Stimulated activated CD4-positive, alpha-beta T cell treated with anti-CD3 and anti-CD28 coated beads, Interleukin-1b, Interleukin-23, amount 100 ng/mL, for 1 hour (primary cell): ENCODE measurements at places on chromosomes 12 and 14.
A peak's percentile ranks its signal among the peaks of the same experiment; 100 is the strongest.

GRCh38 chr12:50562520-50563433 lies 58.0 kb downstream of the DIP2B start:
- DNase-seq = no peak

DNA sequence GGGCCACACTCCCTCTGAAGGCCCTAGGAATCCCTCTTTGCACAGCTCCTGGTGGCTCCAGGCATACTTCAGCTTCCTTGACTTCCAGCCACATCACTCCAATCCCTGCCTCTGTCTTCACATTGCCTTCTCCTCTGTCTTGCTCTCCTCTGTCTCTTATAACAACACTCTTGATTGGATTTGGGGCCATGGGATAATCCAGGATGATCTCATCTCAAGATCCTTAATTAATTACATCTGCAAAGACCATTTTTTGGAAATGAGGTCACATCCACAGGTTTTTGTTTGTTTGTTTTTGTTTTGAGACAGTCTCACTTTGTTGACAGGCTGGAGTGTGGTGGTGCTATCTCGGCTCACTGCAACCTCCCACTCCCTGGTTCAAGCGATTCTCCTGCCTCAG lies 88.7 kb downstream of the TMTC1 start:
- DNase-seq = no peak

DNA sequence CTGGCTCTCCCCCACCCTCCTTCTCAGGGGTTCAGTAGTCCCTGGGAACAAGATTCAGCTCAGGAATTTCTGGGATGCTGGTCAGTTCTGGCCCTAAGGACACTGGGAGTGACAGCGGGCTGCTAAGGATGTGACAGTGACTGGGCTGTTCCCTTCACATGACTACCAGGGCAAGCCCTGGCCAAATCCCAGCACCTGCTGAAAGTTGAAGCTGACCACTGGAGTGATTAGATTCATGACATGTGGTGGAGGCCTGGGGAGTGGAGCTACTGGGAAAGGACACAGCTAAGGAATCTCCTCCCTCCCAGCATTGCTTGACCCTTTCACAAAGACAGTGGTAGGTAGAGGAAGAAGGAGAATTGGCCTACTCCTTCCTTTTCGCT lies 204.9 kb downstream of the DAD1 start:
- no peak for DNase-seq

DNA sequence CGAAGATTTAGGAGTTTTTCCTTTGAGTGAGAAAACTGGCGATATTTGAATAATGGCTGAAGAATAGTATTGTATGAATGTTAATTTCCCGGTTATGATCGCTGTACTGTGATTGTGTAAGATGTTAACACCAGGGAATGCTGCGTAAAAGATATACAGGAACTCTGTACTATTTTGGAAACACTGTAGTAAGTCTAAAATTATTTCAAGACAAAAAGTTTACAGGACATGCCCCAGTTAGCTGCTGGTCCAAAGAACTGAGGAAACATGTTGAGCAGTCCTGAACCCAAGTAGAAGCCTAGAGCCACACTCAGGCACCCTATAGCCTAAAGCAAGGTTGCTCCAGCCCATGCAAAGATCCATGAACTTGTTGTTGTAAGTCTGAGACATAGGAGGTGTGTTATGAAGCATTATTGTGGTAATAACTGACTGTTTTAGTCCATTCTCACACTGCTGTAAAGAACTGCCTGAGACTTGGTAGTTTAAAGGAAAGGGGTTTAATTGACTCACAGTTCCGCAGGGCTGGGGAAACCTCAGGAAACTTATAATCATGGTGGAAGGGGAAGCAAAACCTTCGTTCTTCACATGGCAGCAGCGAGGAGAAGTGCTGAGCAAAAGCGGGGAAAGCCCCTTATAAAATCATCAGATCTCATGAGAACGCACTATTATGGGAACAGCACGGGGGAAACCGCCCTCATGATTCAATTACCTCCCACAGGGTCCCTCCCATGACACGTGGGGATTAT lies 99.8 kb upstream of the RESF1 start:
- DNase-seq = no peak

- no peak for DNase-seq
Observed at GRCh38 chr14:105912641-105913180, 386.3 kb downstream of the TMEM121 start.

GRCh38 chr14:104982548-104983230 lies 2.9 kb upstream of the CLBA1 start:
- no peak for DNase-seq

GRCh38 chr12:51869496-51869865 lies 18.4 kb upstream of the ANKRD33 start:
- no peak for DNase-seq

DNA sequence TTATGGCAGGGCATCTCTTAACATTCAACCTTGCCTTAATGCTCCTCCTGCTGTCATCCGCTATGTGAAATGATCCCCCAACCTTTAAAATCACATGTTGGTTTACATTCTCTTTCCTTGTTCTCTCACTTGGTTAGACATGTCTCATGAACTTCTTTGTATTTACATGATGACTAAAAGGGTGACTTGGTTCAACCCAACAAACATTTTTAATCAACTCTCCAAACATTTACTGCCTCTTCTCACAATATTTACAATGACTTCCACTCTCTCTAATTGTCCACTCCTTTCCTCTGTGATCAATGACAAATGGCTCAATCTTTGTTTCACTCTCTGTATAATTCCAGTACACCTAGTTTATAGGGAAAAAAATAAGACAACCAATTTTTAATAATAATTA lies 506.1 kb downstream of the NELL2 start:
- DNase-seq = no peak

- DNase-seq = no peak
Observed at GRCh38 chr14:51996148-51996746, 6.9 kb downstream of the RTRAF start.

GRCh38 chr12:56118688-56119357 lies 757 bp downstream of the ZC3H10 start:
- no peak for DNase-seq

DNA sequence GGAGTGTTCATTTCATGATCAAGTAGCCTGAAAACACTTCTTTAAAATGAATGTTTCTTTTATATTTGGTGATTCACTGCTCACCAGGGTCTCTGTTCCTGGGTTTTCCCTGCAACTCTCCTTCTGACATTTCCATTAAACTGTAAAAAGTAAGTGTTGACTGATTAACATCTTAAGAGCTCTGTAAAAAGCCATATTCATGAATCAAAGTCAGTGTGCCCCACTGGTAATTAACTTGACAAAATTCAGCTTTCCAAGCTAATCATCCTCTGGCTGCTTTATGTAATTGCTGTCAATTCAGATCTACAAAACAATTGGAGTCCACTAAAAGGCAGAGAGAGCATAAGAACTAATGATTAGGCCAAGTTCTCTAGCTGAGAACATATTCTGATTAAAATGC lies 41.6 kb downstream of the CNTN1 start:
- DNase-seq = no peak

- DNase-seq = no peak
Observed at GRCh38 chr12:116325336-116325664, 47.8 kb upstream of the MED13L start.

- DNase-seq = no peak
Observed at GRCh38 chr12:127179176-127179575, 1087.8 kb upstream of the TMEM132C start.

DNA sequence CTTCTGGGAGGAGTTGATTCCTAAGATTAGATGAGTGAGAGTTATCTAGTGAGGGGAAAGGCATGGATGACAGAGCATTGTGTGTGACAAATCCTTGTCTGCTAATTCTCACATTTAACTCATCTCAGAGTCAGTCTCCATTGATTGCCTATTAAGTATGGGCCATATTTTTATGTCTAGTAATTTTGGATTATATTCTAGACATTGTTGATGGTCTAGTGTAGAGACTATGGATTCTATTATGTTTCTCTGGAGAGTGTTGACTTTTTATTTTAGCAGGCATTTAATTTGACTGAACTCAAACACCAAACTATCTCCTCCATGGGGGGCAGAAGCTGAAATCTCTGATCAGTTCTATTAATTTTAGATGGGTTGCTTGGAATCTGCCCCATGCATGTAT lies 114.4 kb downstream of the CACNA1C start:
- DNase-seq = no peak

DNA sequence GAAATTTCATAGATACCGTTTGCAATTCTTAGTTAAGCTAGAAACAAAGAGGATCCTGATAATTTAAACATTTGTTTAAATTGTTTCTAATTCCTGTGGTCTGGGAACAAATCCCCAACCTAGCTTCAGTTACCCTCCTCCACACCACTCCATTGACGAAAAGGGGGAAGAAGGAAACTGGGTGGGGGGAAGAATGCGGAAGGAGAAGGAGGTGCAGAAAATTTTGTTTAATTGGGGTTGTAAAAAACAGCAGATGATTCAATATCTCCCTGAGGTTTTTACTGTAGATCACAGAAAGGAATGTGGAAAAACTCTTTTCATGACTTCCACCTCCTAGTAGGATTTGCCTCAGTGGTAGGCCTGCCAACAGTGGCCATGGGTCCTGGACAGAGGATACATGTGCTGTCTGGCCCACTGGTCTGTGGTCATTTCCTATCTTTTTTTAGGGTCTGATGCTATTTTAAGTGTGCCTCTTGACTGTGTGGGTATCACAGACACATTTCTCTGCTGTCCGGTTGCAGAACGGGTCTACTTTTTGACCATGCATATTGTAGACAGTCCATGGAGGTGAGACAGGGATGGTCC lies 122.9 kb upstream of the PCED1B start:
- DNase-seq = no peak

DNA sequence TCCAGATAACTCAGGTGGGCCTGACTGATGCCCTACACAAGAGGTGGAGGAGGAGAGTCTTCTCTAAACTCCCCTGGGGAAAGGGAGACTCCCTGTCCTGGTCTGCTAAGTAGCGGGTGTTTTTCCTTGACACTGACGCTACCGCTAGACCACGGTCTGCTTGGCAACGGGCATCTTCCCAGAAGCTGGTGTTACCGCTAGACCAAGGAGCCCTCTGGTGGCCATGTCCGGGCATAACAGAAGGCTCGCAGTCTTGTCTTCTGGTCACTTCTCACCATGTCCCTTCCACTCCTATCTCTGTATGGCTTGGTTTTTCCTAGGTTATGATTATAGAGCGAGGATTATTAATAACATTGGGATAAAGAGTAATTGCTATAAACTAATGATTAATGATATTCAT lies 965.5 kb downstream of the TMEM121 start:
- no peak for DNase-seq

DNA sequence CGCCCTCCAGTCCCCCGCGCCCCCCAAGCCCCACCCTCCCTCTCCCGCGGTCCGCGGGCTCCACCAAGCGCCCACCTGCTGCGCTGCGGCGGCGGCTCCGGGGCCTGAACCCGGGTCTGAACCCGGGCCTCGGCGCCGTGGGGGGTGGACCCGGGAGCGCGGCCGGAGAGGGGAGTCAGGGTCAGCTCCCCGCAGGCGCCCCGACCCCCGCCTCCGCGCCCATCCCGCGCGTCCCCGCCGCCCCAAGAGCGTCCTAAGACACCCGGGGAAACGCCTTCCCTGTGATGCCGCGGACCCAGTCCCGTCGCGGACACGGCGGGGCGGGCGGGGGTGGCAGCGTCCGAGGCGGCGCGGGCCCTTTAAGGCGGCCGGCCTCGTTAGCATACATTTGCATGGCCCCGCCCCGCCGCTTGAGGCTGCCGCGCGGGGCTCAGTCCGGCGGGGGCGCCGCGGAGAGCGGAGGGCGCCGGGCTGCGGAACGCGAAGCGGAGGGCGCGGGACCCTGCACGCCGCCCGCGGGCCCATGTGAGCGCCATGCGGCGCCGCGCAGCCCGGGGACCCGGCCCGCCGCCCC lies at the start of gene MMP17:
Gene MMP17 (plus strand): TSS at position 433 of the 574 bp plus-strand sequence. CDS start 102 bp downstream, at position 535.
- no peak for DNase-seq

DNA sequence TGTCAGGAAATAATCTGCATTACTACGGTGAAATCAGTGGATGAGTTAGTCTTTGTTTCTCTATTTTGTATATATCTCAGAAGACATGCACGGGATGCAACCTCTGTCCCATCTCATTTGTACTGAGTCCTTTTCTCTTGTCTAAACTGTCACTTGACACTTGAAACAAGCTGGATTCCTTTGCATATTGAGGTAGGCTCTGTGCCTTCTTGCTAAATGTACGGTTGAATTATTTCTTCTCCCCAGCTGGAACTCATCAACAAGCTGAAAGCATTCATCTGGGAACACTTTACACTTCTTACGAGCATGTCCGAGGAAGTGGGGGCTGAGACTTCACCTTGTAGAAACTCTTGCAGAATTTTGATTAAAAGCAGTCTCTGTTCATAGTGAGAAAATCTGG lies 119.5 kb downstream of the VEZT start:
- no peak for DNase-seq

- peak; percentile 48 for DNase-seq
Observed at GRCh38 chr12:122203301-122204166, at the start of gene B3GNT4. Gene B3GNT4 (plus strand): TSS chr12:122203709. CDS start chr12:122204619, 910 bp downstream.

DNA sequence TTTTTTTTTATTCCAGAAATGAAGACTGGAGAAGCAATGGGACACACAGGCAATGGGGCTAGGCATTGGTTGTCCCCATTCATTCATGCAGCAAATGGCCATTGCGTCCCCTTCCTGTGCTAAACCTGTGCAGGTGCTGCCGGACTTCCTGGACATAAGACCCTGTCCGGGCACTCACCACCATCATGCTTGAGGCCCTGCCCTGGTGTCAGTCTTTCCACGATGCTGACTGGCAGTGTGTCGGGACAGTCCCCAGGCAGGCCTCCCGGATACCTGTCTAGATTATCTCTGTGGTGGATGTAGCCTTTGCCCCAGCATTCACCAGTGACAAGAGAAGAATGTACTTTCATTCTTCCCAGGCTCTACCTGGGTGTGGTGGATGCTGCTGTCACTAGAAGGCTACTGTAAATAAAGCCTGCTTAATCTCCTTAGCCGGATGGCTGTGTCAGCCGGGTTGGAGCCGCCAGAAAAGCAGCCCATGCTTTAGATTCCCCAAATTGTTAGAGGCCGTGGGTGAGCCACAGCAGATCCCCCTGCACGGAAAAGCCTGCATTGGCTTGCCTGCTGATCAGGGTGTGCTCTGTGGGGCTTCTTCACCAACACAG lies 94.5 kb upstream of the PARP11 start:
- DNase-seq = no peak

- no peak for DNase-seq
Observed at GRCh38 chr14:61598980-61599379, 96.3 kb upstream of the HIF1A start.

GRCh38 chr12:67069451-67070306 lies 199.5 kb upstream of the CAND1 start:
- peak; percentile 10 for DNase-seq
